Natural killer cell treated with Interleukin-12 subunit alpha and Interleukin-12 subunit beta and Interleukin-15 and Interleukin-18, amount 100 ng/mL, for 72 hours (primary cell): ENCODE measurements at places on chromosomes 6 and 20. TPM values are rescaled to one million over a fixed set of nuclear protein-coding genes. Genes with fewer than 3 reads are reported as not detected.

- no peak for DNase-seq
These were observed 31.9 kb downstream of the MYH7B start for GRCh38 chr20:34987288-34988190.

- DNase-seq, result no peak
These were observed 55.5 kb upstream of the CD93 start for GRCh38 chr20:23141450-23142161.

DNA sequence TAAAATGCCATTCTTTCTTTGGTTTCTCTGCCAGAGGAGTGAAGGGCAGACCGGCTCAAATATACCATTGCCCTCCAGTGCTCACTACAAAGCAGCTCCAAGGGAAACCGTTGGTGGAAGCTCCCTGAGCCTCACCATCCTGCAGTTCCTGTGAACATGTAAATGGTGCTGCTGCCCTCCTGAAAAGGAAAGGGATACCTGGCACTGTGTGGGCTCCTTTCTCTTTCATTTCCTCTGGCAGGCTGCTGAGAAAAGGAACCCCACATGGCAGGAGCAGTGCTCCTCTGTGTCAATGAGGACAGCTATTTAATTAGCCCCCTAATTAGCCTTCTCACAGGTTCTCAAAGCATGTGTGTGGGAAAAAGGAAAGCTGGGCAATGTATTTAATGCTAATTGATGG lies 142.5 kb downstream of the KLHL32 start:
- DNase-seq, result no peak

GRCh38 chr6:44472250-44472945 lies 84.9 kb downstream of the CDC5L start:
- DNase-seq, result no peak

- no peak for DNase-seq
These were observed 85.4 kb upstream of the NNAT start for GRCh38 chr20:37435607-37436006.

DNA sequence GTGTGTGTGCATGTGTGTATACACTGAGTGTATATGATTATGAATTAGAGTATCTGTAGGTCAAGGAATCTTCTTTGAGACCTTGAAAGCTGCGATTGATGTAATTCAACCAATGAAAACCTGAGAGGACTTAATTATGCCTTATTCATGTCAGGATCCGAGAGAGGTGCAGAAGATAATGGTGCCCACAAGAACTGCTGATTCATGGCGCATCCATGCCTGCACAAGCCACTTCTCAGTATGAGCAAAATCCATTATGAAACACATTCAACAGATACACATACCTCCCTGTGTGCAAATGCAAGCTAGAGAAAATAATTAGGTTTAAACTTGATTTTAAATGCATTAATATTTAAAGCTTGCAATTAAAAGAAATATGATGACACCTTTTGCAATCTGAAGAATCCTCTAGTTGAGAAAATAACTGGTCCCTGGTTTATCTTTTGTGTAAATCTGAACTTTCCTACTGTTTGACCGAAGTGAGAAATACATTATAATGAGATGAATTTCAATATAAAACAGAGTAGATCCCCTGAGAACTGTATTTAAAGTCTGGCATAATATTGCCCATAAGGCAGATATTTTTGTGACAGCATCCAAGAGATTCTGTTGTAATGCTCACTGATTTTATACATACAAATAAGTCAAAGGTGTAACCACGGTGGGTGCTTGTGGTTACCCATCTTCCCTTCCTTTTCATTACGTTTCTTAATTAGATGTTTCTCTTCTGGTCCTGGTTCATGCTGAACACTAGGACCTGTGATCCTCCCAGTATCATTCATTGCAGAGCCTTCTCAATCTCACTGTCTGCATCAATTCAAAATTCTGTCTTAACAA lies 45.6 kb downstream of the LY86 start:
- no peak for DNase-seq

Gene OXT
- total RNA-seq, result not detected

DNA sequence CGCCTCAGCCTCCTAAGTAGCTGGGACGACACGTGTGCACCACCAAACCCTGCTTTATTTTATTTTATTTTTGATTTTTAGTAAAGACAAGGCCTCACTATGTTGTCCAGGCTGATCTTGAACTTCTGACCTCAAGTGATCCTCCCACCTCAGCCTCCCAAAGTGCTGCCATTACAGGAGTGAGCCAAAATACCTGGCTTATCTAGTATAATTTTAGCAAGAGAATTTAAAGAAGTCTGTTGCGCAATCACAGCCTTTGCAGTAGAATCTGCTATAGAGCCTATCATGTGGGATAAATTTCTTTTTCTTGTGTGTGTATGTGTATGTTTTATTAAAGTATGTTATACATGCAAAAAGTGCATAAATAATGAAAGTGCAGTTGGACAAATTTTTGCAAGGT lies 92.1 kb upstream of the ANKEF1 start:
- DNase-seq, result no peak

GRCh38 chr6:5191222-5191621 lies 69.5 kb downstream of the LYRM4 start:
- no peak for DNase-seq

- DNase-seq, result no peak
These were observed 84.0 kb upstream of the TULP1 start for GRCh38 chr6:35596448-35597442.

DNA sequence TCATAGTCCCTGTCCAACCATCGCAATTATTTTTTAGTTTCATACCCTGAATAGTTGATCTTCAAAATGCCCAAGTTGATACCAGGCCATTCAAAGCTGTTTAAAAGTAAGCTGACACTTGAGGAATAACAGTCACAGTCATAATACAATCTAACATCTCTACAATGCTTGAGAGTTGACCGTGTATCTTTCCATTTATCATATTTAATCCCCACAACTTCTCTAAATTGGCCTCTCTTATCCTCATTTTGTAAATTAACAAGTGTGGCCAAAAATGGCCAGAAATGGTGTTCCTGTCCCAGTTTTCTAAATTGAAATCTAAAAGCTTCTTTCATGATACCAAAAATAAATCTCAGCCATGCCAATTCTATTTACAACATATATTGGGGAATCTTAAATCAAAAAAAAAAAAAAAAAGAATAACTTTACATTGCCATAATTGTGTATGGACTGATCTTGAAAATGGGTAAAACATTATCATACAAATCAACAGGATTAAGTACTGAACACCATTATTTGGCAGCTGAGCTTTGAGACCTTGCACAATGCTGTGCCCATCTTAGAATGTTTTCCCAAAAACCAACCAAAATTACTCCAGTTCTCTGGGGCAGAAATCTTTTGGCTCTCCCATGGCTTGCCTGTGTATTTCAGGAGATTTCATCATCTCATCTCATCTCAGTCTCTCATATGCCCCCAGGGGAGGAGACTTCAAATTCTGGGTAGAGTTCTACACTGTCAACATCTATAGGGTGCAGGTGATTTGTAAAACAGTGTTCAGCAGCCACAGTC lies 448.7 kb upstream of the JARID2 start:
- no peak for DNase-seq

Gene DACT2
- total RNA-seq, result not detected

- peak; percentile 89 for DNase-seq
These were observed 40.3 kb upstream of the TLDC2 start for GRCh38 chr20:36835453-36836198.

- no peak for DNase-seq
These were observed 1847.3 kb upstream of the DEFB115 start for GRCh38 chr20:29409833-29410805.

- no peak for DNase-seq
These were observed 80.7 kb downstream of the FOXF2 start for GRCh38 chr6:1470040-1470439.

Gene CPNE1
- 324 TPM for total RNA-seq

- DNase-seq, result no peak
These were observed 32.5 kb downstream of the VSTM2L start for GRCh38 chr20:37935435-37935834.

DNA sequence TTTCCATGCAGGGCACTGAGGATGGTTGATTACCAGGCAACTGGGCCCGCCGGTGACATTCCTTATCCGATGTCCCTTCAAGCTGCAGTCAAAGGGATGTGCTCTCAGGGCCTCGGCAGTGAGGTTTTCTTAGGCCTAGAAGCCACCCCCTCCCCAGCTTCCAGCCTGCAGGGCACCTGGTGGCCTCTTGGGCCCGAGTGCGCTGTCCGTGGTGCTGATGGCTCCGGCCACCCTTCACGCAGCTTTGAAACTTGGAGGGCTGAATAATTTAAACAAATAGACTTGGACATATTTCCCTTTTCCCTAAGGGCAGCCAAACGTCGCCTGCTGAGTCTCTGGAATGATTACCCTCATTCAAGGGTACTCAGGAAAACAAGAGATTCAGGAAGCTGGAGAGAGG lies 8.9 kb upstream of the MLN start:
- no peak for DNase-seq

Gene SNRPB
- total RNA-seq, result 316 TPM

DNA sequence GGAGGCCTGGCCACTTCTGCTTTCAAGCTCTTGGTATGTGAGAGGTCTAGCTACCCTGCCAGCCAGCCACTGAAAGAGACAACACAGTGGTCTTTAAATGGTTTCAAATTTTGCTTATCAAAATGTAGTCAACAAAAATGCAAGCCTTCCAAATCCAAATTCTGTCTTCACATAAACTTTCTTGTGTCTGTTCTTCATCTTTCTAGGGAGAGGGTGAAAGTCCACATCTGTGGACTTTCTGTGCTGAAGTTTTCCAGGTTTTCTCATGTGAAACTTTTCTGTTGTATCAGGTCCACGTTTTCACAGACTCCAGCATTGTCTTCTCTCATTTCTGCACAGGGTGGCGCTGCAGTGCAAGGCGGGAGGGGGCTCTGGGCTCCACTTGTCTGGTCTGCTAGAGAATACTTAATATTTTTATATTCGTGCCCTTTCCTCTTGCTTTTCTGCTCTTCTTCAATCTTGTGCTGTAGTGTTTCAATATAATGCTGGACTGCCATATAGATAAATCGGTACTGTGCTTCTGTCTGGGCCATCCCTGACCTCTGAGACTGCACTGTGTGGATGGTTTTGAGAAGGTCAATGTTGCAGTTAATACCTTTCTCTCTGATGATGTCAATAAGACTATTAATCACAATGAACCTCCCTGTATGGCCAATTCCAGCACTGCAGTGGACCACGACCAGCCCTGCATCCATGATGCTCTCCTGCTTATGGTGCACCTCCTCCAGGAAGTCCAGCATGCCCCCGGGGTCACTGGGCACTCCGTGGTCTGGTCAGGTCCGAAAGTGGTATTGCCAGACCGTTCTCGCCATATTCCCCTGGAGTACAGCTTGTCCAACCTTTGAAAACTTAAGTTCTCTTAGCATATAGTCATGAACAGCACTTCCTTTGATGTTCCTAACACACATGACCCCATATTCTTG lies 161.6 kb upstream of the TNFAIP3 start:
- no peak for DNase-seq

DNA sequence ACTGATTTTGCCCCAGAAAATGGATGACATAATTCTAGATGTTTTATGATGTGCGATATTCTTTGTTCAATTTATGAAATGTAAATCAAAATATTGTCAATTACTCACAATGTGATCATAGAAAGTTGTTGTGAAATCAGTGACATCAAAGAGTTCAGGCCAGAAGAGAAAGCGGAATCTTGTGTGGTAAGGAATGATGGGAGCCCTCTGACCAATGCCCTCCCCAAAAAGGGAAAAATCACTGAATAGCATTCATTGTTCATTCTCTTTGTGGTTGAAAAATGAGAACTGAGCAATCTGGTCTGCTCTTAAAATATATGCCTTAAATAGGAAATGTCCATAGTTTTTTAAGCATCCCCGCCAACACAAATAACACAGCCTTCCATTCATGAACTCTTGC lies 247.1 kb upstream of the GRIK2 start:
- DNase-seq, result no peak

GRCh38 chr6:110545081-110545872 lies 68.9 kb upstream of the SLC22A16 start:
- DNase-seq, result no peak

Gene RAB44
- 4.1 TPM for total RNA-seq

GRCh38 chr20:17967521-17968365 lies 851 bp downstream of the SNX5 start:
- peak; percentile 73 for DNase-seq

GRCh38 chr6:111943726-111944125 lies 70.5 kb upstream of the FYN start:
- no peak for DNase-seq

Gene APOBEC2
- total RNA-seq, result not detected

Gene SIRPB1
- total RNA-seq, result not detected

GRCh38 chr6:36104836-36105235 lies 25.5 kb upstream of the MAPK13 start:
- DNase-seq, result no peak

- DNase-seq, result no peak
These were observed 16.9 kb upstream of the UQCC2 start for GRCh38 chr6:33728438-33728837.

- no peak for DNase-seq
These were observed 30.8 kb downstream of the KDM1B start for GRCh38 chr6:18186033-18186432.

DNA sequence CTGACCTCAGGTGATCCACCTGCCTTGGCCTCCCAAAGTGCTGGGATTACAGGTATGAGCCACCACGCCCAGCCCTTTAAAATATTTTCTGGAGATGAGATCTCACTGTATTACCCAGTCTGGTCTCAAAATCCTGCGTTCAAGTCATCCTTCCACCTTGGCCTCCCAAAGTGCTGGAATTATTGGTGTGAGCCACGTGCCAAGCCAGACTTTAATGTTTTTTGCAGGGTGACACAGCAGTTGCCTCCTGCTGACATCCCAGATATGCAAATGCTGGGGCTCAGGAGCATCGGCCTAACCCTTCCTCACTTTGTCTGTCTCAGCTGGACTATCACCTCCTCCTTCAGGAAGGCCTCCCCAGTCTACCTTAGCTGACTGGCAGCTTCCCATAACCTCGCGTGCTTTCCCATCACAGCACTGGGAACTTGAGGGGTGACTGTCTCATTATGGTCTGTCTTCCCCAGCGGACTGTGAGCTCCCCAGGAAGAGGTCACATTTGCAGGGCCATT lies 14.3 kb upstream of the ID1 start:
- no peak for DNase-seq

Gene SPATS1
- total RNA-seq, result not detected

DNA sequence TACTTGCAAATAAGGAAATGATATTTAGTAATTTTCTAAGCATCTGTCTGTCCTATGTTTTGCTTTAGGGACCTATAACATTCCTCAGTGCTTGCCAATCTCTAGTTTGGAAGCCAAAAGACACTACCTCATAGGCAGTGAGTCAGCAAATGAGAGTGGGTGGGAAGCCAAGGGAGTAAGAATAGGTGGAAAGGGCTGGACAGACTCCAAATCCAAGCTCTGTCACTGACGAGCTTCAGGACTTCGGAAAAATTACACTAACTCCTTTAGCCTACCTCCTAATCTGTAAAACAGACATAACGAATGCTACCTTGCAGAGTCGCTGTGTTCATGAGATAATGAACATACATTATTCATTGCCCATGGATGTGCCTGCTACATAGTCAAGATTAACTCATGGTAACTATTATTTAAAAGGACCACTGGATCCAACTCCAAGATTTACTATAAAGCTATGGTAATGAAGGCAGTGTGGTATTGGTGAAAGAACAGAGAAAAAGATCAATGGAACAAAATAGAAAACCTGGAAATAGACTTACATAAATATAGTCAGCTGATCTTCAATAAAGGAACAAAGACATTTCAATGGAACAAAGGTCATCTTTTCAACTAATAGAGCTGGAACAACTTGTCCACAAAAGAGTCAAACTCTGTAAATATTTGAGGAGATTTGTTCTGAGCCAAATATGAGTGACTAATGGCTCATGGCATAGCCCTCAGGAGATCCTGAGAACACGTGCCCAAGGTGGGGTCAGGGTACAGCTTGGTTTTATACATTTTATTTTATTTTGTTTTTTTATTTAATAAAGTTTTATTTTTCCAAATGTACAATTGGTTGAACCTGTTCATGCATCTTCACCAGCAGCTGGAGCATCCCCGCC lies 64.1 kb downstream of the FAM50B start:
- no peak for DNase-seq

Gene SOX12
- 1.5 TPM for total RNA-seq
